ENCODE measurements at places on chromosomes 6 and 20.

GRCh38 chr6:9810286-9810685 lies 604.6 kb downstream of the TFAP2A start:
- DNase-seq = no peak

- no peak for DNase-seq
Measured at GRCh38 chr6:3128356-3129108, 10.0 kb downstream of the BPHL start.

GRCh38 chr20:36094497-36094896 lies 60.0 kb upstream of the EPB41L1 start:
- no peak for DNase-seq

GRCh38 chr6:43318011-43318410 lies 9.4 kb upstream of the CRIP3 start:
- no peak for DNase-seq

DNA sequence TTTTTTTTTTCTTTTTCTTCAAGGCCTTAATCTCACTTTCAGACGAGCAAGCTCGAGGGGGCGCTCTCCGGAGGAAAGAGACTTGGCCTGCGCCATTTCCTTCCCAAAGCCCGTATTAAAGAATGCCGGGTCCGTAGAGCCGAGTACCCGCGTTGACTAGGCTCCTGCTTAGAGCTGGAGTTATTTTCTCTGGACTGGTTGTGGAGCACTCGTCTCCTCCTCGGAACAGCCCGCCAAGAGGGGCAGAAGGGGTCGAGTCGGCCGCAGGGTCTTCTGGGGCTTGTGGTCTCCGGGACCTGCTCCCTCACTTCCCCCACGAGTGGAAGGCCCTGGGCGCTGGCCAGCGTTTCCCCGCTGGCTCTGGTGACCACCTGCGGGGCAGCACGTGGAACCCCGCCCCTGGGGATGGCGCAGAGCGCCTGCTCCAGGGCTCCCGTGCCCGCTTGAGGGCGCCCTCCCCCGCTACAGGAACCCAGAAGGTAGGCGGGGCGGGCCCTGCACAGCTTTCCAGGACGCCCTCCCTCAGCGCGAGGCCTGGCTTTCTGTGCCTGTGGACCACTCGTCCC lies 2.7 kb upstream of the MEI4 start:
- DNase-seq = no peak

DNA sequence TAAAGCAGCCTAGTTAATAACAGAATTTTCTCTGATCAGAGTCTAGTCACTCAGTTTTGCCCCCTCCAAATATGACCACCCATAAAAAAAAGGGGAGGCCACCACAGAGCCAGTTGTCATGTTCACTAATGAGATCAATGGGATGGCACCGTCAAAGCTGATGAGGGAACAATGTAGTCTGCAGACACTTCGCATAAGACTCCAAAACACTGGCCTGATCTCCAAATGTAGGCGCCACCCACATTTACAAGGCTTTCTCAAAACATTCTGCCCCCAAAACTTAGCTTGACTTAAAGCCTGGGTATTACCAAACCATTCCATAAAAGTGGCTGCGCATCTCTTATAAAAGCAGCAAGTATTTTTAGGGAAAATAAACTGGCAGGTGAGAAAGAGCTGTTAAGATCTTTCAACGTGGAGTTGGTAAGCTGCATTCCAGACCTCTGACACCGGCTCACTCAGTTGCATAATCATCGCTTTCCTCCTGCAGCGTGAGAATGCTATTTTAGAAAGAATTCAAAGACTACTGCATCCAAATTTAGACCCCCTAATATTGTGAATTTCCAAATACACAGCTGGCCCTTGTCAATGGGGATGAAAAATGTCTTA lies 59.3 kb downstream of the TBC1D7 start:
- DNase-seq = no peak

- no peak for DNase-seq
Measured at GRCh38 chr6:32214126-32214525, 9.7 kb downstream of the NOTCH4 start.

- DNase-seq = no peak
Measured at GRCh38 chr6:105051941-105052471, 95.1 kb downstream of the LIN28B start.

DNA sequence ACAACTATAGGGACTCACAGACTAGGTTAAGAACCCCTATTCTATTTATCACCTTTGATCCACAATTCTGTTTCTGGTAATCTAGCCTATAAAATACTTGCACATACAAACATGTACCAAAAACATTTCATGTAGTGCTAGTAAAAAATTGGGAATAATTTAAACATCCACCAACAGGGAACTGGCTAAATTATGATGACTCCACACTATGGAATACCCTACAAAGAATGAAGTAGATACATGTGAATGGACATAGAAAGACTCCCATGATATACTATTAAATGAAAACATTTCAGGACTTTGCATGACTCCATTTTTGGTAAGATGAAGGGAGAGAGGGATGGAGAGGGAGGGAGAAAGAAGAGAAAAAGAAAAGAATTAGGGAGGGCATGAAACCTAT lies 58.2 kb downstream of the ZHX3 start:
- DNase-seq = no peak

GRCh38 chr6:131916847-131917246 lies 34.3 kb downstream of the CCN2 start:
- DNase-seq = no peak

GRCh38 chr6:54427396-54427937 lies 119.2 kb downstream of the TINAG start:
- no peak for DNase-seq

GRCh38 chr6:41367061-41367460 lies 31.7 kb downstream of the NCR2 start:
- no peak for DNase-seq

DNA sequence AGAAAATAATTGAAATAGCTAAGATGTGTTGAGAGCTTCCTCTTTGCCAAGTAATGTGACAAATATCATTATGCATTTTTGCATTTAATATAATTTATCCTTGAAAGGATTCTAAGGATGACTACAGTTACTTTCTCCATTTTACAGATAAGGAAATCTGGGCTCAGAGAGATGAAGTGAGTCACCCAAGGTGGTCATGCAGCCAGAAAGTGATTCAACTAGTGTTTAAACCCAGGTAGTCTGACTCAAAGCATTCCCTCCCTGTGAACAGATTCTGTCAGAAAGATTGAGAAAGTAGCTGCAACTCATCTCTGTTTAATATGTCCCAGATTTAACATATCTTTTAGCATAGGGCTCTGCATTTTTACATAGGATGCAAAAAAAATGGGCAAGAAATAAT lies 28.1 kb downstream of the NRSN1 start:
- DNase-seq = no peak

- DNase-seq = no peak
Measured at GRCh38 chr6:113825781-113826180, 31.4 kb upstream of the MARCKS start.

DNA sequence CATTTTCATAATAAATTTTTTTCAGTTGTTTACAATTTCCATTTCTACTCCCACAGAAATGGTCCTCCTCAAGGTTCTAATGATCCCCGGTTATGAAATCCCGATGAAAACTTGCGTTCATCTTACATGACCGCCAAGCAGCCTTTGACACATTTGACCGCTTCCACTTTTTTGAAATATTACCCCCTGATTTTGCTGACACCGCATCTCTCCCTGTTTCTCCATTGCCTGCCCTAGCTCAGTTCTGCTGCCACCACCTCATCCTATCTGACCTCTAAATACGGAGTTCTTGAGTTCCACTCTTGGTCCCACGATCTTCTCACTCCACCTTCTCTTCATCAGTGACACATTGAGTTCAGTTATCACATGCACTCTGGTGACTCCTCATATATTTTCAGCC lies 74.1 kb downstream of the SLC35B3 start:
- no peak for DNase-seq

- DNase-seq = no peak
Measured at GRCh38 chr6:164273491-164273890, 859.0 kb downstream of the QKI start.

Data from WERI-Rb-1 (cell line).